Chondrocyte (in vitro differentiated cells): ENCODE measurements at places on chromosomes 4 and X. TPM values are rescaled to one million over a fixed set of nuclear protein-coding genes. Genes with fewer than 3 reads are reported as not detected.

The DDX60 gene
- total RNA-seq, result 4.2 to 7.1 TPM (median 5.9 TPM) in 3 replicates

The ERVMER34-1 gene
- total RNA-seq, result 1.4 to 1.7 TPM (median 1.5 TPM) in 3 replicates

The FABP2 gene
- total RNA-seq, result not detected in 3 replicates

The CAPN6 gene
- 0.13 to 0.29 TPM (median 0.17 TPM) in 3 replicates for total RNA-seq

The EDA gene
- total RNA-seq, result 0.65 to 1.1 TPM (median 0.85 TPM) in 3 replicates

The CFP gene
- total RNA-seq, result 0.60 to 0.87 TPM (median 0.77 TPM) in 3 replicates

GRCh38 chr4:40986375-40986774, 228.0 kb downstream of the APBB2 start:
- peaks cover 30% of the 10 kb centered on the region for H3K4me1 ChIP-seq
- no peak overlapping the region for H3K27ac ChIP-seq
- peaks cover 6% of the 10 kb centered on the region for H3K36me3 ChIP-seq
- DNase-seq, result no peak
- H3K27me3 ChIP-seq, result no peaks in the 10 kb centered on the region

GRCh38 chr4:127229855-127230608, 402.7 kb upstream of the INTU start:
- no peak overlapping the region for H3K27ac ChIP-seq
- H3K36me3 ChIP-seq, result no peaks in the 10 kb centered on the region
- no peaks in the 10 kb centered on the region for H3K27me3 ChIP-seq
- no peak overlapping the region for H3K4me3 ChIP-seq

- peak overlapping the region; percentile 60 for H3K27ac ChIP-seq
- no peak overlapping the region for H3K4me3 ChIP-seq
- no peaks in the 10 kb centered on the region for H3K27me3 ChIP-seq
- peaks cover 55% of the 10 kb centered on the region for H3K4me1 ChIP-seq
- peaks cover 1% of the 10 kb centered on the region for H3K36me3 ChIP-seq
These were observed 25.1 kb downstream of the ENOX2 start for GRCh38 chrX:130877892-130878341.

- DNase-seq, result no peak
- no peak overlapping the region for H3K4me3 ChIP-seq
- no peaks in the 10 kb centered on the region for H3K27me3 ChIP-seq
These were observed 440.0 kb downstream of the PCDH7 start for GRCh38 chr4:31160146-31160545.

- H3K4me1 ChIP-seq, result no peaks in the 10 kb centered on the region
- H3K36me3 ChIP-seq, result peaks cover 2% of the 10 kb centered on the region
- H3K27me3 ChIP-seq, result peaks cover 3% of the 10 kb centered on the region
- H3K27ac ChIP-seq, result no peak overlapping the region
- no peak overlapping the region for H3K4me3 ChIP-seq
These were observed 76.4 kb downstream of the EGF start for GRCh38 chr4:109989044-109989443.

- no peak overlapping the region for H3K4me3 ChIP-seq
- no peaks in the 10 kb centered on the region for H3K36me3 ChIP-seq
- DNase-seq, result no peak
- no peaks in the 10 kb centered on the region for H3K27me3 ChIP-seq
These were observed 155.8 kb downstream of the ARAP2 start for GRCh38 chr4:36088542-36088941.

GRCh38 chr4:7842384-7843279, 97.0 kb downstream of the AFAP1 start:
- peak overlapping the region; percentile 40 for H3K4me3 ChIP-seq
- H3K27me3 ChIP-seq, result no peaks in the 10 kb centered on the region
- H3K36me3 ChIP-seq, result peaks cover 30% of the 10 kb centered on the region
- peaks cover 64% of the 10 kb centered on the region for H3K4me1 ChIP-seq
- peak overlapping the region; percentile 99 for H3K27ac ChIP-seq
- DNase-seq, result no peak

- H3K4me3 ChIP-seq, result no peak overlapping the region
- no peaks in the 10 kb centered on the region for H3K27me3 ChIP-seq
- no peak for DNase-seq
- no peak overlapping the region for H3K27ac ChIP-seq
- peaks cover 15% of the 10 kb centered on the region for H3K4me1 ChIP-seq
These were observed 83.0 kb downstream of the SYTL5 start for GRCh38 chrX:38089173-38089982.

DNA sequence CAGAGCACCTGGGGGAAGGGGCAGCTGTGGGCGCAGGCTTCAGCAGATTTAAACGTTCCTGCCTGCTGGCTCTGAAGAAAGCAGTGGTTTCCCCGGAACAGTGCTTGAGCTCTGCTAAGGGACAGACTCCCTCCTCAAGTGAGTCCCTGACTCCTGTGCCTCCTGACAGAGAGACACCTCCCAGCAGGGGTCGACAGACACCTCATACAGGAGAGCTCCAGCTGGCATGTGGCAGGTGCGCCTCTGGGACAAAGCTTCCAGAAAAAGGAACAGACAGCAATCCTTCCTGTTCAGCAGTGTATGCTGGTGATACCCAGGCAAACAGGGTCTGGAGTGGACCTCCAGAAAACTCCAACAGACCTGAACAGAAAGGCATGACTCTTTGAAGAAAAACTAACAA, 68.1 kb downstream of the ZC4H2 start:
- no peaks in the 10 kb centered on the region for H3K4me1 ChIP-seq
- H3K27me3 ChIP-seq, result no peaks in the 10 kb centered on the region
- DNase-seq, result no peak
- no peak overlapping the region for H3K4me3 ChIP-seq
- no peak overlapping the region for H3K27ac ChIP-seq

DNA sequence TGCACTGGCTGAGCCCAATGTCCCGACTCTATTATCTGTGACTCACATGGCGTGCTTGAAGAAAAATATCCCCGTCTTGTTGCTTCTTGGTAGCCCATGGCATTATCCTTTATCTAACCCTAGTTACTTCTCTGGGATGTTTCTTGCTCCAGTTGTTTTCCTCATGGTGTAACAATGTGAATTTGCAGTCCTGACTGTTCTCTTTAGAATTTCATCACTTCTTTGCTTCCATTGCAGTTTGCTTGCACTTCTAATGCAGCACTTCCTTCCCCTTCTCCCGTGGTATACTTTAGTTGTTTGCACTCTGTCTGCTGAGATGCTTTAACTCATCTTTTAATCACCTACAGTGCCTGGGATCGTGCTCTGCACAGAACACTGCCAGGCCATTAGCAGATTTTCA, 126.9 kb downstream of the MAML3 start:
- no peak overlapping the region for H3K27ac ChIP-seq
- H3K4me1 ChIP-seq, result peaks cover 11% of the 10 kb centered on the region
- DNase-seq, result no peak
- H3K4me3 ChIP-seq, result no peak overlapping the region
- no peaks in the 10 kb centered on the region for H3K27me3 ChIP-seq

DNA sequence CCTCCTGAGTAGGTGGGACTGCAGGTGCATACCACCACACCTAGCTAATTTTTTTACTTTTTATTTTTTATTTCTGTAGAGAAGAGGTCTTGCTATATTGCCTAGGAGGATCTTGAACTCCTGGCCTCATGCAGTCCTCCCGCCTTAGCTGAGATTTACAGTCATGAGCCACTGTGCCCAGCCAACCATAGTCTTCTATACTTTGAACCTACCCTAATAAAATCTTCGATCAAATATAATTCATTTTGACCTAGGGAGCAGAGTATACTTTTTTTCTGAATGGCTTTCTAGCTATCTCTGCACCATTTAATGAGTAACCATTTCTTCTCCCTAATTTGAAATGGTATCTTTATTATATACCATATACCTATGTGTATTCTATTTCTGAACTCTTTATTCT, 6.7 kb downstream of the ETFDH start:
- H3K4me1 ChIP-seq, result no peaks in the 10 kb centered on the region
- H3K27me3 ChIP-seq, result no peaks in the 10 kb centered on the region
- no peak overlapping the region for H3K4me3 ChIP-seq
- DNase-seq, result no peak

GRCh38 chr4:103008875-103009729, 10.4 kb downstream of the SLC9B1 start:
- no peak overlapping the region for H3K27ac ChIP-seq
- DNase-seq, result no peak
- H3K36me3 ChIP-seq, result no peaks in the 10 kb centered on the region
- H3K4me3 ChIP-seq, result no peak overlapping the region

DNA sequence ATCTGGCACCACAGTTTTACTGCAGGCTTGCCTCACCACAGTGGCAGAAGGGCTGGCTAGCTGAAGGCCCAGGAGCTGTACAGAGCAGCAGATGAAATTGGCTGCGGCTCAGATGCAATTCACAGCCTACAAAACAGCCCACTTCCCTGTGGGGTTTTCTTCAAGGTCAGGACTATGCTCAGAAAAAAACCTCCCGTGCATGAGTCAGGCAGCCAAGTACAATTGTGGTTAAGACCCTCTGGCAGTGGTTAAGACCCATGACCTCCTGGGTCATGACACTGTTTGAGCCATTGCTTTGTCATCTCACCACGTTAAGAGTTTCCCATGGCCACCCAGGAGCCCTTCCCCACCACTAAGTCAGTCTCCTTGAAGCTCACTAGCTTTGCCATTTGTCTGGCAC, 276.3 kb downstream of the HNRNPD start:
- no peak overlapping the region for H3K27ac ChIP-seq
- no peaks in the 10 kb centered on the region for H3K36me3 ChIP-seq
- no peaks in the 10 kb centered on the region for H3K4me1 ChIP-seq
- no peak for DNase-seq

GRCh38 chr4:159097785-159098184, 5.1 kb upstream of the RAPGEF2 start:
- no peak overlapping the region for H3K4me3 ChIP-seq
- no peak for DNase-seq
- no peak overlapping the region for H3K27ac ChIP-seq
- H3K27me3 ChIP-seq, result no peaks in the 10 kb centered on the region
- peaks cover 12% of the 10 kb centered on the region for H3K4me1 ChIP-seq
- H3K36me3 ChIP-seq, result no peaks in the 10 kb centered on the region

DNA sequence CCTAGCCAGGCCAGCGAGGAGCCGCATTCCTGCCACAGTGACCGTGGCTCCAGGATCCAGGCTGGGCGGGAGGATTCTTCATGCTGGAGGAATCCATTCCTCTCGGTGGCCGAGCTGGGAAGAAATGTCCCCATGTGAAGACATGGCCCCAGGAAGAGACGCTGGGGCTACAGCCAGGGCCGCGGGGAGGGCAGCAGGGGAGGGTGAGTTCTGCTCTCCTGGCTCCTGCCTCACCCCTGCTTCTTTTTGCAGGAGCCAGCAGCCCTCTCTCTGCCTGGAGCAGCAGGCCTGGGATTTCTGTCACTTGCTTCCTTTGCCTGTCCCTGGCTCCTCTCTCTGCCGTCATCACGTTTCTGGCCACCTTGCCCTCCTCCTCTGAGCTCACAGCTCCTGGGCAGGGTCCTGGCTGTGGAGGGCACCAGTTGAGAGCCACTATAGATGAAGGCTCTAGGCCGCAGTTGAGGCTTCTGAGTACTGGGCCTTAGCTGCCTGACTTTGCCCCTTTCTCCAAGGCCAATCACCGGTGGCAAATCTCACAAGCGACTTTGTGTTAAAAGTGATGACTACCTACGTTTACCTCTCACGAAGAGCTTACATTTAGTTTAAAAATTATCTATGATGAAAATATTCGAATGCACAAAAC, 48.3 kb downstream of the ENPP6 start:
- peaks cover 23% of the 10 kb centered on the region for H3K27me3 ChIP-seq
- DNase-seq, result no peak
- peaks cover 15% of the 10 kb centered on the region for H3K4me1 ChIP-seq

DNA sequence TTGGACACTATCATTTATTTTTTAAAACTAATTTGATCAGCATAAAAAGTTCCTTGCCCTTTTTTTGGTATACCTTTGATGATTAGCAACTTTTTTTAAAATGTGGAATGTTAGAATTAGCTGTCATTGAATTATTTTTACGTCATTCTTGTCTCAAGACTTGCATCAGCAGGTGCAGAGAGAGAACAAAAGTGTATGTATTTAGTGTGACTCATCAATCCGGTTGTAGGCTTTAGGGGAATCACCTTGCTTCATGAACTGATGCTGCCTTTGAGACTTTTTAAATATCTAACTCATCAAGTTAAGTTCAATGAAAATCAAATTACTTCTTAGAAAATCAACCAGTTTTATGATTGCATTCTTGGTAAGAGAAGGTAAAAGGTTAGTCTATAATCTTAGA, 125.1 kb downstream of the ARX start:
- H3K4me1 ChIP-seq, result no peaks in the 10 kb centered on the region
- H3K27me3 ChIP-seq, result no peaks in the 10 kb centered on the region
- no peak overlapping the region for H3K27ac ChIP-seq
- no peak for DNase-seq
- H3K4me3 ChIP-seq, result no peak overlapping the region

DNA sequence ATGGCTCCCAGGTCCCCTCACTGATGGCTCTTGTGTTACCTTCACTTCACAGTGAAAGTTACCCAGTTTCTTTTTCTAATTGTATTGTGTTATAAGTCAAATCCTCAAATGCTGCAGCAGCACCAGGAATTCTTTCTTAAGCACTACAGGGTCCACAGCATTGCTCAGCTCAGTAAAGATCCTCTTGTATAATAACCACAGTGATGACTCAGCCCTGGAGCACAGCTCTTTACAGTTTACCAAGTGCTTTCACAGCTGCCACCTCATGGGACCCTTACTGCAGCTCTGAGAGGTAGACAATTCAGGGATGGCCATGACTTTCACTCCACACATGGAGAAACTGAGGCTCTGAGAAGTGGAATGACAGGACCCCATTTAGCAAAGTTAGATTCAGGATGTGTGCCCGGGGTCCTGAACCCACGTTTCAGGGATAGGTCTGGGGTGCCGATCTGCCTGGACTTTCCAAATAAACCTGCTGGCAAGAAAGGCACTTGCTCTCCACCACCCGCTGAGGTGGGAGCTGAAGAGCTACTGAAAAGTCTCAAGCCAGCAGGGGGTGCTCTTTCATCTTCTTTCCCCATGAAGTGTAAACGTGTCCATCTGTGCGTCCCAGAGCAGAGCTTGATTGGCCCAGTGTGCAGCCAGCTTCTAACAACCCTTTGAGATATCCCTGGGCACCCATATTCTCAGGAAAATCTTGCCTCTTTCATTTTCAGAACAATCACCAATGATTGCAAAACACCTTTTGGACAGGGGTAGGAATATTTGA, 35.7 kb upstream of the GABRQ start:
- H3K4me3 ChIP-seq, result no peak overlapping the region
- DNase-seq, result no peak
- no peaks in the 10 kb centered on the region for H3K27me3 ChIP-seq

GRCh38 chr4:83305187-83305586, 20.6 kb upstream of the COQ2 start:
- H3K4me1 ChIP-seq, result peaks cover 4% of the 10 kb centered on the region
- H3K4me3 ChIP-seq, result no peak overlapping the region
- H3K27ac ChIP-seq, result no peak overlapping the region
- no peaks in the 10 kb centered on the region for H3K36me3 ChIP-seq
- DNase-seq, result no peak
- peaks cover 12% of the 10 kb centered on the region for H3K27me3 ChIP-seq

GRCh38 chr4:42348692-42349091, 48.6 kb upstream of the SHISA3 start:
- H3K27ac ChIP-seq, result no peak overlapping the region
- H3K27me3 ChIP-seq, result peaks cover under 1% of the 10 kb centered on the region
- no peak for DNase-seq
- no peaks in the 10 kb centered on the region for H3K4me1 ChIP-seq
- H3K4me3 ChIP-seq, result no peak overlapping the region
